Endodermal cell (in vitro differentiated cells): ENCODE measurements at places on chromosomes 7 and 10. TPM values are rescaled to one million over a fixed set of nuclear protein-coding genes. Genes with fewer than 3 reads are reported as not detected.

DNA sequence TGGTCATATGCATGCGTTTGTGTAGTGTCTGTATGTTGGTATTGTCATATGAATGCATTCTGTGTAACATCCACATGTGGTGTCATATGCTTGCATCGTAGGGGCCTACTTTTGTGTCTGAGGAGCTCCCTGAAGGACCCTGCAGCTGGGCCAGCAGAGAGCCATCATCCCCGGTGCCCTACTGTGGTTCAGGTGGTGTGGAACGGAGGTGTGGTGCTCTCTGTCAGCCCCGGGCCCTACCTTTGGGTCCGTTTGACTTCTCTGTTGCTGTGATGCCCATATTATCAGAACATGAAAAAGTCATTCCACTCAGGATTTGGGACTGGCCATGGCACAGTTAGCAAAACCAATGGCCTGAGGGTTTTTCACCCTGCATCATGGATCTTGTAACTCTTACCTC, 217.9 kb downstream of the ADARB2 start:
- H3K36me3 ChIP-seq, result no peaks in the 10 kb centered on the region
- H3K4me1 ChIP-seq, result peaks cover 2% of the 10 kb centered on the region
- no peaks in the 10 kb centered on the region for H3K27me3 ChIP-seq
- H3K4me3 ChIP-seq, result no peak overlapping the region
- H3K27ac ChIP-seq, result no peak overlapping the region

ATRNL1 gene
- 8.0 to 12.5 TPM (median 10.6 TPM) in 3 replicates for total RNA-seq

GPR85 gene
- total RNA-seq, result 0.09 TPM in 1 of 2 replicates, not detected in the other

- no peaks in the 10 kb centered on the region for H3K27me3 ChIP-seq
- H3K4me1 ChIP-seq, result peaks cover 14% of the 10 kb centered on the region
- H3K27ac ChIP-seq, result no peak overlapping the region
- DNase-seq, result no peak
- no peak overlapping the region for H3K4me3 ChIP-seq
Observed at GRCh38 chr10:85545874-85546273, 820.7 kb downstream of the GRID1 start.

DNA sequence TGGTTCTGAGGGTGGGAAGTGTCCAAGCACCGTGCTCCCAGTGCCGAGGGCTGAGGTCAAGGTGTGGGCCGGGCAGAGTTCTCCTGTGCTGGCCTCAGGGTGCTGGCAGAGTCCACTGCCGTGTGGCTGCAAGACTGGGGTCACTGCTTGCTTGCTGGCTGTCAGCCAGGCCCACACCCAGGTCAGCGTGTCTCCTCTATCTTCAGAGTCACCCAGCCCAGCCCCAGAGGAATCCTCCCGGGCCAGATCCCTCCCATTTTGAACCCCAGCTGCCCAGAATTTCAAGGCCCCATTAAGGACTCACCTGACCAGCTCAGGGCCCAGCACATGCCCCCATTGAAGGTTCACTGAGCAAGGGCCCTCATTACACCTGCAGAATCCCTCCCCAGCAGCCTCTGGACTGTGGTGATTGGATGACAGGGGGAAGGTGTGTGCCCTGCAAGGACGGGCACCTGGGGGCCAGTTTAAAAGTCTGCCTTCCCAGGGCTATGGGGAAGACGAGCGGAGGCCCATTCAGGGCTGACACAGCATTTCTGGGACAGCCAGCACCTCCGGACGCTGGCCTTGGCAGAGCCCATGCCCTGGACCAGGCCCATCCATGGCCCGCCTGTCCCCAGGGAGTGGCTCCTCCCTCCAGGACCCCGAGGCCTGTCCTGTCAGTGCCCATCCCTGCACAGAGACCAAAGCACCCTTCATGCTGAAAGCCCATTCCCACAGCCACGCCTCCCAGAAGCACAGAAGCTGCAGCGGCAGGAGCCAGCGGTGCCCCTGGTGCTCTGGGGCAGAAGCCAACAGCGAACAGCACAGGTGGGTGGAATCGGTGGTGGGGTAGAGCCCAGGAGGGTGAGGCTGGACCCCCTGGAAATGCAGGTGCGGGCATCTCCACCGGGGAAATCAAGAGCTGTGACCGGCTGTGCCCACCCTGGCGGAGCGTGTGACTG, 45.1 kb upstream of the PPP2R2D start:
- no peaks in the 10 kb centered on the region for H3K27me3 ChIP-seq
- no peak overlapping the region for H3K27ac ChIP-seq
- H3K4me1 ChIP-seq, result no peaks in the 10 kb centered on the region
- H3K36me3 ChIP-seq, result no peaks in the 10 kb centered on the region

- H3K4me1 ChIP-seq, result peaks cover 9% of the 10 kb centered on the region
- peak overlapping the region; percentile 98 for H3K4me3 ChIP-seq
- DNase-seq, result no peak
- no peaks in the 10 kb centered on the region for H3K27me3 ChIP-seq
- H3K27ac ChIP-seq, result no peak overlapping the region
- peaks cover 6% of the 10 kb centered on the region for H3K36me3 ChIP-seq
Observed at GRCh38 chr7:38179776-38180226, 1.8 kb downstream of the STARD3NL start.

GPR22 gene
- not detected in 2 replicates for total RNA-seq

TMEM140 gene
- not detected in 2 replicates for total RNA-seq

- H3K27ac ChIP-seq, result peak overlapping the region; percentile 53
- no peak overlapping the region for H3K4me3 ChIP-seq
- H3K27me3 ChIP-seq, result no peaks in the 10 kb centered on the region
- DNase-seq, result peak; percentile 82
- H3K4me1 ChIP-seq, result peaks cover 4% of the 10 kb centered on the region
Observed at GRCh38 chr10:124671486-124672075, 72.6 kb downstream of the FAM53B start.

DNA sequence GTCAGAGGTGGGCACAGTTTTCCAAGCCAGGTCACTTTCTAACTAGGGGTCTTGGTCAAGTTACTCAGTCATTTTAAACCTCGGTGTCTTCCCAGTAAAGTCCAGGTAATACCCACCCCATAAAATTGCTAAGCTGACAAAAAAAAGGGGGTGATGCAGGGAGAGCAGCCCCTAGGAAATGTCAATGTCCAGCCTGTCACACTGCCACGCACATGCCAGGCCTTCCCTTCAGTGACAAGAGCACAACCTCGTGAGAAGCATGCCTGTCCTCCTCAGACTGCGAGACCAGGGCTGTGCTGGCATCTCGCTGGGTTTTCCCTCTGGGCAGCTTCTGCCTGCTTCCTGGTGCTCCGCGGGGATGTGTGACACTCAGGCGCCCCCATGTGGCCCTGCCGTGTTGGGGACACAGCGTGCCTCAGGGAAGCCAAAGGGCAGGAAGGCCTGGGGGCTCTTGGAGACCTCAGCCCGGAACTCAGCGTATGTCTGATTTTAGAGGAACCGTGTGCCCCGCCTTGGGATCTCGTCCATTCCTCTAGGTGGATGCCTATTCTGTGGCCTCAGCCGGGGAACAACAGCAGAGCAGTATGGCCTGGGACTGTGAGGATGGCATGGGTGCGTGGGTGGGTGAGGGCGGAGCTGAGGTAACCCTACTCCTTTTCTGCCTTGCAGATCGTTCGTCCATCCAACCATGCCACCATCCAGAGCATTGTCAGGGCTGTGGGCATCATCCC, 10.2 kb upstream of the GDF2 start:
- H3K36me3 ChIP-seq, result no peaks in the 10 kb centered on the region
- H3K27ac ChIP-seq, result no peak overlapping the region
- H3K4me3 ChIP-seq, result no peak overlapping the region

GDF2 gene
- total RNA-seq, result not detected in 3 replicates

INMT gene
- 3.2 to 4.3 TPM (median 3.3 TPM) in 3 replicates for total RNA-seq

EBF3 gene
- total RNA-seq, result 2.0 and 2.8 TPM in 2 replicates

DNA sequence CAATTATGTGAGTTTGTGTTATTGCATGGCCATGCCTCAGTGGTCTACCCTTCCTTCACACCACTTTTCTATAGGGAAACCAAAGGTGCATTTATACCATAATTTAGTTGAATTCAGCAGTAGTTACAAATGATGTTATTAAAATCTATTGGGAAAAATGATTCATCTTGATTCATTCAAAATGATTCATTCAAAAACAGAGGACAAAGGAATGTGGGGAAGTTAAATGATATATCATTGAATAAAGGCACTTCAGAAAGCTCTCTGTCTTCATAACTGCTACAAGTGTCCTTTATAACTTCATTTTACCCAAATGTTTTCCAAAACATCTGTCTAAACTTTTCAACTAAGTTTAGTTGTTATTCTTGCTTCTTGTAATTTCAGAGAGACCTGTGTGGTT, 722.9 kb downstream of the GRM8 start:
- no peaks in the 10 kb centered on the region for H3K4me1 ChIP-seq
- no peak overlapping the region for H3K27ac ChIP-seq
- H3K27me3 ChIP-seq, result no peaks in the 10 kb centered on the region
- DNase-seq, result no peak
- no peaks in the 10 kb centered on the region for H3K36me3 ChIP-seq

- peaks cover 19% of the 10 kb centered on the region for H3K36me3 ChIP-seq
- no peak overlapping the region for H3K4me3 ChIP-seq
- H3K4me1 ChIP-seq, result no peaks in the 10 kb centered on the region
- no peak for DNase-seq
- H3K27me3 ChIP-seq, result no peaks in the 10 kb centered on the region
Observed at GRCh38 chr10:17240616-17241015, 12.6 kb downstream of the VIM start.

TRIM50 gene
- total RNA-seq, result 0.18 and 0.24 TPM in 2 replicates

DNA sequence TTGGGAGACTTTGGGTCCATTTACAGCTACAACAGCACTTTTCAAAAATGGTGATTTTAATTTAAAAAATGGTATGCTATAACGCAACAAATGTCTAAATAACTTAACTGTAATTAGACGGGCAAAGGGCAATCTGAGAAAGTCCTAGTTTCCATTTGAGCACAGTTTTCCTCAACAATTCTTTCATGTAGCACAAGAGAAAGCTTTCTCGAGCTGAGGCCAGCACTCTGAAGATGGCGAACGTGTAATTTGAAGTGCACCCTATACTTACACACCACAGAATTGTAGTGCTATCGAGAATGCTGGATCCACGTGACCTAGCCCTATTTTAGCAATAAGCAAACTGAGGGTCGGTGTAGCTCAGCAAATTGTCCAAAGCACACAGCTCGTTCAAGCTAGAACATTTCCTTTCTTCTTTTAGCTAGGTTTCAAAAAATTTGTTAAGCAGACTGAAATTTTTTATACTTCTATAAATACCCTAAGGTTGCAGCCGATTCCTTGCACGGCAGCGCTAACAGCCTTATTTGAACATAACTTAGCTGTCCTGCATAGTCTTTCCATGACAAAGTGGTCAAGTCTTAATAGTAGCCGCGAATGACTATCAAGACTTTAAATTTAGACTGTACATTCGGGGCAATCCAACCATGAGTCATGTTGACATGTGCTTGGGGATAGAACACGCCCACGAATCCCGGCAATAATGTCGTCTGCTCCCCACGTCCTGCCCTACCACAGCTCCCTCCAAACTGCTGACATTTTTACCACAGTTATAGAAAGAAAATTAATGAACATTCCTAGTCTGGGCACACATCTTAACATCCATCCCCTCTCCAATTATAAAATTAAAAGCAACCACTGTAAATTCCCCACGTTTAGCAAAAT, 10.0 kb downstream of the KLF6 start:
- no peaks in the 10 kb centered on the region for H3K27me3 ChIP-seq
- H3K4me3 ChIP-seq, result no peak overlapping the region
- H3K4me1 ChIP-seq, result peaks cover 21% of the 10 kb centered on the region

DNA sequence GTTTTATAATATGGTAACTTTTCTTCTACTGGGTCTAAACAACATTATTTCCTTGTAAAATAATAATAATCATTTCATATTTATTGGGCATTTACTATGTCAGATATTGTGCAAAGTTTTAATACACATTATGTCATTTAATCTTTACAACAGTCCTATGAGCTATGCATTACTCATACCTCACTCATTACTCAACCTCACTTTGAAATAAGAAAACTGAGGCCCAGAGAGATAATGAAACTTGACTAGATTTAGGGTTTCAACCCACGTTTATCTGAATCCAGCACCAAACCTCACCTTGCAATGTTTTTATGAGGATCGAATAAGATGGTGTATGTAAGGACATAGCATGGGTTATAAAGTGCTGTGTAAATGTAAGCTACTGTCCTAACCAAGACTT, 153.2 kb upstream of the SLC13A1 start:
- H3K36me3 ChIP-seq, result no peaks in the 10 kb centered on the region
- no peak for DNase-seq
- H3K27me3 ChIP-seq, result no peaks in the 10 kb centered on the region

HPS1 gene
- total RNA-seq, result 43.3 and 46.5 TPM in 2 replicates

- peaks cover 14% of the 10 kb centered on the region for H3K4me1 ChIP-seq
- no peak overlapping the region for H3K4me3 ChIP-seq
- H3K36me3 ChIP-seq, result no peaks in the 10 kb centered on the region
- H3K27me3 ChIP-seq, result no peaks in the 10 kb centered on the region
Observed at GRCh38 chr10:78375854-78376785, 342.5 kb downstream of the RPS24 start.

DNA sequence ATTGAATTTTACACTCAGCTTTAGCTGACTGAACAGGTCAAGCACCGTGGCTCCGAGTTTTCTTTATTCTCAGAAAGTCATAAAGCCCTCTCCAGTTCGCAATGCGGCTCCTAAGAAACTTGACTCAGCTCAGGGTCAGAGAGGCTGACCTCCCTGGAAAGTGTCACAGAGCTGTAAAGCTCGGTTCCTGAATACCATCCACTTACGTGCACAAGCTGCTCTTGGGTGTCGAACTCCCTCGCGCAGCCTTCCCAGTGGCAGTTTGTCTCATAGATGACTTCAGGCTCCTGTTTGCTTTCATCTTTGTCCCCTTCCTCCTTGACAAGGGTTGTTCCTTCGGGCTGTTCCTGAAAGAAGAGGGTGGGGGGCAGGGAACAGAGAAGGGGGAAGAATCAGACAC, 213.7 kb downstream of the GLI3 start:
- H3K4me1 ChIP-seq, result no peaks in the 10 kb centered on the region
- peak overlapping the region; percentile 58 for H3K27ac ChIP-seq
- H3K4me3 ChIP-seq, result no peak overlapping the region
- DNase-seq, result no peak
- peaks cover 7% of the 10 kb centered on the region for H3K36me3 ChIP-seq

DNA sequence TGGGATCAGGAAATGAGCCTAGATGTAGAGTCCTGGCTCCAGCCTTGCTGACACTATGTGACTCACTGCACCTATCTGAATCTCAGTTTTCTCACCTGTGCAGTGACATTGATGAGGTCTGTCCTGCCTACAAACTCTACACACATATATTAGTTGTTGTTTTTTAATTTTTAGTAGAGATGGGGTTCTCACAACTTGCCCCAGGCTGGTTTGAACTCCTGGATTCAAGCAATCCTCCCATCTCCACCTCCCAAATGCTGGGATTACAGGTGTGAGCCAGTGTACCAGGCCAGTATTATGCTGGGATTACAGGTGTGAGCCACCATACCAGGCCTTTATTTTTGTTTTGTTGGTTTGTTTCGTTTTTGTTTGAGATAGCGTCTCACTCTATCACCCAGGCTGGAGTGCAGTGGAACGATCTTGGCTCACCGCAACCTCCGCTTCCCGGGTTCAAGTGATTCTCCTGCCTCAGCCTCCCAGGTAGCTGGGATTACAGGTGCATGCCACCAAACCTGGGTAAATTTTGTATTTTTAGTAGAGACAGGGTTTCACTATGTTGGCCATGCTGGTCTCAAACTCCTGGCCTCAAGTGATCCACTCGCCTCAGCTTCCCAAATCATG, 11.8 kb upstream of the DDIT4 start:
- peak overlapping the region; percentile 88 for H3K27ac ChIP-seq
- no peaks in the 10 kb centered on the region for H3K27me3 ChIP-seq
- H3K4me1 ChIP-seq, result peaks cover 14% of the 10 kb centered on the region
- DNase-seq, result no peak
- no peaks in the 10 kb centered on the region for H3K36me3 ChIP-seq

PON1 gene
- 0.34 and 0.48 TPM in 2 replicates for total RNA-seq

- no peaks in the 10 kb centered on the region for H3K4me1 ChIP-seq
- peaks cover 5% of the 10 kb centered on the region for H3K27me3 ChIP-seq
- DNase-seq, result no peak
- H3K4me3 ChIP-seq, result no peak overlapping the region
Observed at GRCh38 chr10:47016564-47016963, 105.3 kb downstream of the PTPN20 start.

DDX21 gene
- 36.5 to 67.3 TPM (median 64.7 TPM) in 3 replicates for total RNA-seq
